Right atrium auricular region (tissue), 2 donors: ENCODE measurements at places on chromosomes 4 and X.

- DNase-seq = no peak
Observed at GRCh38 chr4:85707611-85708010, 232.7 kb downstream of the ARHGAP24 start.

DNA sequence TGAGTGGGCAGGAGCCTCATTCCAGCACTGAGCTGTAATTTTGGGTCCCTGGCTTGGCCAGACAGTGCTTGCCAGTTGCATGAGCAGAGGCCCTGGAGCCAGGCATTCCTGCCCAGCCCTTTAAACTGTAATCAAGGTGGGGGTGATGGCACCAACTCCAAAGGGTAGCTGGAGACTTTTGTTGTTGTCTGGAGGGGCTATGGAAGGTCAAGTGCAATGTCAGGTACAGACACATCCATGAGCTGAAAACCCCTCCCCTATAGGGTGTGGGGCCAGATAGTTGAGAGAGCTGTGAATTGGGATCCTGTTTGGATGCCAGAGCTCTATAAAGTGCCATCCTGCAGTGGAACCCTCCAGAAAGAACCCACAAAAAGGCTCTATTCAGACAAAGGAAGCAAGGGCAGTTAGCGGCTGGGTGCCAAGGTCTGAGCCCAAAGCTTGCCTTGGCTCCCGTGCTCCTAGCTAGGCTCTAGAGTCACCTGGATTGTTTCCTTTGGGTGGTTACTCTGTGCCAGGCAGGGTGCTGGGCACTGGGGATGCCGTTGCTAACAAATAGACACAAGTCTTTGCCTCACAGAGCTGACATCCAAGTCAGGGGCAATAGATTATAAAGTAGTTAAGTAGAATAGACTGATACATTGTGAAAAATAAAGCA lies 163.0 kb downstream of the EFNB1 start:
- DNase-seq = no peak

DNA sequence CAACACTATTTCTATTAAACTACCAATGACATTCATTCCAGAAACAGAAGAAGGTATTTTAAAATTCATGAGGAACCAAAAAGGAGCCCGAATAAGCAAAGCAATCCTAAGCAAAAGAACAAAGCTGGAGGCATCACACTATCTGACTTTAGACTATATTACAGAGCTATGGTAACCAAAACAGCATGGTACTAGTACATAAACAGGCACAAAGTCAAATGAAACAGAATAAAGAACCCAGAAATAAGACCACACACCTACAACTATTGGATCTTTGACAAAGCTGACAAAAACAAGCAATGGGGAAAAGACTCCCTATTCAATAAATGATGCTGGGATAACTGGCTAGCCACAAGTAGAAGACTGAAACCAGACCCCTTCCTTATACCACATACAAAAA lies 122.3 kb downstream of the ITIH6 start:
- no peak for DNase-seq

DNA sequence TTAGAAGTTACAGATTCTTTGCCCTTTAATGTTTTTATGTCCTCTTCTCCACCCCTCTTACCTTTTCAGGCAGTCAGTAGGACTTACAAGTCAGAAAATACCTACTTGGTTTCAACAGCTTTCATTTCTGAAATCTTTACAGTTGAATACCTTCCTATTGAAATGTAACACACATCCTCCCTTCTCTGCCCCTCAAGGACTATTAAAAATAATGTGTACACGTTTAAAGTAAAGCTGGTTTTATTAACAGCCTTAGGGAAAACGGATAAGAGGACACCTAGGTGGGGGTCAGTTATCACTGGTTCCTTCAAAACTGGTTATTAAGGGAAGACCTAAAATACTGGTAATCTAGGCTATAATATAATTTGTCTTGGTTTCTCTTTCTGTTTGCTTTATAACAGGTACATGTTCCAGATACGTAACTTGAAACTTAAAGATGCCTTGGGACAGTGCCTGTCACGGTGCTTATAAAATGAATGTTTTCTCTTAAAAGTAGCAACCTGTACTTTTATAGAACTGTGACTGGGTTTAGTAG lies 1.8 kb downstream of the CCSER1 start:
- DNase-seq = no peak

GRCh38 chrX:15523088-15523487 lies 22.5 kb downstream of the BMX start:
- DNase-seq = no peak

DNA sequence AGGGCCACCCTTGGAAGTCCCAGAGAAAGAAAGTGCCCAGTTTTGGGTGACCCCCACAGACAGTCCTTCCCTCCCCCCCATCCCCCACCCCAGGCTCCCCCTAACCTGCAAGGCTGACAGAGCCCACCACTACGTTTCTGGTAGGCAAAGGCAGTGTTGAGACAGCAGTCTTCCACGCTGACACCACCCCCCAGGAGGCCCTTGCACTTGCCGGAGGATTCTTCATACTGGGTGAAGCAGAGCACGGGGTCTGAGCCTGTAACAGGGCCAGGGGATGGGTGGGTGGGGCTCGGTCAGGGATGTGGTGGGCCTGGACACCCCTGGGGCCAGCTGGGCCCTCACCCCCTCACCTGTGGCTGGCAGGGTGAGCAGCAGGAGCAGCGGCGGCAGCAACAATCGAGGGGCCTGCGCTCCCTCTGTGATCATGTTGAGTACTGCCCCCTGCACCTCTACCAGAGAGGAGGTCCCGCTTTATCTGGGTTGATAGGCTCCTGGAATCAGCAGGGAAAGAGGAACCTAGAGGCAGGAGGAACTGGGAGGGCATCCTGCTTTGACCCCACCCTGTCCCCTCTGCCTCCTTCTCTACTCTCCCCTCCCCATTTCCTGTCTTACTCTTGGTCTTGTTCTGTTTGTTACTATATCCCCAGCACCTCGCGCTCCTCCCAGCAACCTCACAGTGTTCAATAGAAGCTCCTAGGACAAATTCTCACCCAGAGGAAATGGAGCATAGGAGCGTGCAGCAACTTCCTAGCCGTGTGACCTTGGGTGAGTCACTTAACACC lies at the start of gene CFP:
Gene CFP, minus strand, starts transcription at position 512 of the 782 bp plus-strand sequence. Its CDS starts 86 bp downstream, at position 426.
- no peak for DNase-seq

GRCh38 chr4:40316782-40317635 lies 18.1 kb upstream of the CHRNA9 start:
- no peak for DNase-seq

GRCh38 chr4:168612450-168613135 lies 115.7 kb downstream of the PALLD start:
- no peak for DNase-seq

DNA sequence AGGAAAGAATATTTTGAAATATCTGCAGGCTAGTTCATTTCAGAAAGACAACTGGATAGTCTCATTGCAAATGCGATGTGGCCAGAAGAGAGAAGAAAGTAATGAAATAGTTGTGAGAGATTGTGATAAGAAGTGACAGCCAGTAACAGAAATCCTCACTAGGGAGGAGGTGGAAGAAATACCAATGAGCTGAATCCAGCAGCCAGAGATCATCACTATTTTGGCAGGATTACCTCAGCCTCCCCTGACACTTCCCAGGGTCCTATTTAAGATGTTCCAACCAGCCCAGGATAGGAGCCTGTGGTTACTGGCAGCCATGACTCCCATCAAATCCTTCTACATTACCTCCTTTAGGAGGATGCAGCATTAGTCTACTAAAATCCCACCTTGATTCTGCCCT lies 76.7 kb upstream of the ARHGAP24 start:
- DNase-seq = no peak

DNA sequence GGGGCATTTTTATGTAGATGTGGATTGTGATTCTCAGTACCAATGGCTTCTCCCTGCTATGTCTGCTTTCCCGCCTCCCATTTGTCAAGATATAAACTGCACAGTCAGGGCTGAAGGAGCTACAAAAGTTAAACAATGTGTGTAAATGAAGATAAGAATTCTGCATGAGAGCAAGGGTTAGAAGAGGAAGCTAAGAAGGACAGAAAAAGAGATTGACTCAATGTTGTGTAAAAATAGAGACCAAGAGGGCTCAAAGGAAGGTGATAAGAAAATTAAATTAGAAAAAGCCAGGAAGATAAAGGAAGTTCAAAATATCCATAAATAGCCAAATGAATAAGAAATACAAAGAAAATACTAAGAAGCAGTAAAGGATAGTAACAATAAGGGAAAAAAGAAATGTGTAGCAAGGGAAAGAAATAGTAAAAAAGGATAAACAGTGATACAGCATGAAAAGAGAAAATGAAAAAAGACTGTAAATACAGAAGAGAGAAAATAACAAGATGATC lies 82.5 kb downstream of the AMELX start:
- no peak for DNase-seq

- DNase-seq = no peak
Observed at GRCh38 chr4:149296084-149296483, 519.6 kb downstream of the IQCM start.
